ENCODE measurements at places on chromosomes 1 and 21.

GRCh38 chr1:156117414-156118176 lies 3.1 kb downstream of the LMNA start:
- peak; percentile 50 for DNase-seq

- no peak for DNase-seq
These were observed 42.7 kb upstream of the FASLG start for GRCh38 chr1:172616195-172616594.

- DNase-seq = peak; percentile 82
These were observed 75.2 kb downstream of the SH3GLB1 start for GRCh38 chr1:86779308-86780191.

DNA sequence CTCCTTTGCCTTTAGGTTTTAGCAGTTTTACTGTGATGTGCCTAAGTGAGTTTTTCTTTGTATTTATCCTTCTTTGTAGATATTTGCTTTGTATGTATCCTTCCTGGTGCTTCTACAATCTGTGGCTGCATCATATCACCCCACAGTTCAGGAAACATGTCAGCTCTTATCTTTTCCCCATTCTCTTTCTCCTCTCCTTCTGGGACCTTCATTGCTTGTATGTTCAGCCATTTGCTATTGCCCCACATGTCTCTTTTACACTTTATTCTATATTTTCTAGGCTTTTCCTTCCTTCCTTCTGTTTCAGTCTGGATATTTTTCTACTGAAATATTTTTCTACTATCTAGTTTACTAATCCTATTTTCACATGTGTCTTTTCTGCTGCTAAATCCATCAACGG lies 14.9 kb downstream of the KNCN start:
- DNase-seq = no peak

DNA sequence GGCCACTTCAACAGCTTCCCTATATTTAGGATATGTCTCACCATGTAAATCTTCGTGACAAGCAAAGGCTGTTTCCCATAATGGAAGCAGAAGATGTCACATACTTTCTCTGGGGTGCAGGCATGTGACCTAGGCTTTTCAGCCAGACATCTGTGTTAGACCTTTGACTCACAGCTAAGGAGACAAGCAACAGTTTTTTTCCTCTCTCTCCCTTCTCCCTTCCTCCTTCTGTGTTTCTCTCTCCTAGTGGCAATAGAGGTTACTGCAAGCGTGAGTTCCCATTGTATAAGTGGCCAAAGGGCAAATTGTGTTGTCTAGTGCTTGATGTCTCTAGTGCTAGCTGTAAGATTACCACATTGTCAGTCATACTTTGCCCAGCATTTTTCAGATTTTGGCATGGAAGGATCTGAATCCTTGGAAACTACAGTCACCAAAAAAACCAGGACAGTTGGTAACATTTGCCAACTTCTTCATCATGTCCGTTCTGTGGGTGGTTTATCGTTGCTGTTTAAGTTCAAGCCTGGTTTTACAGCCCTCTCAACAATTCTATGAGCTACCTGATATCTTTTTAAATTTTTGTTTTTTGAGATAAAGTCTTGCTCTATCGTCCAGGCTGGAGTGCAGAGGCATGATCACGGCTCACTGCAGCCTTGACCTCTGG lies 44.4 kb upstream of the RABGAP1L start:
- DNase-seq = peak; percentile 76

GRCh38 chr1:74502432-74502831 lies 10.0 kb downstream of the LRRC53 start:
- DNase-seq = peak; percentile 69

DNA sequence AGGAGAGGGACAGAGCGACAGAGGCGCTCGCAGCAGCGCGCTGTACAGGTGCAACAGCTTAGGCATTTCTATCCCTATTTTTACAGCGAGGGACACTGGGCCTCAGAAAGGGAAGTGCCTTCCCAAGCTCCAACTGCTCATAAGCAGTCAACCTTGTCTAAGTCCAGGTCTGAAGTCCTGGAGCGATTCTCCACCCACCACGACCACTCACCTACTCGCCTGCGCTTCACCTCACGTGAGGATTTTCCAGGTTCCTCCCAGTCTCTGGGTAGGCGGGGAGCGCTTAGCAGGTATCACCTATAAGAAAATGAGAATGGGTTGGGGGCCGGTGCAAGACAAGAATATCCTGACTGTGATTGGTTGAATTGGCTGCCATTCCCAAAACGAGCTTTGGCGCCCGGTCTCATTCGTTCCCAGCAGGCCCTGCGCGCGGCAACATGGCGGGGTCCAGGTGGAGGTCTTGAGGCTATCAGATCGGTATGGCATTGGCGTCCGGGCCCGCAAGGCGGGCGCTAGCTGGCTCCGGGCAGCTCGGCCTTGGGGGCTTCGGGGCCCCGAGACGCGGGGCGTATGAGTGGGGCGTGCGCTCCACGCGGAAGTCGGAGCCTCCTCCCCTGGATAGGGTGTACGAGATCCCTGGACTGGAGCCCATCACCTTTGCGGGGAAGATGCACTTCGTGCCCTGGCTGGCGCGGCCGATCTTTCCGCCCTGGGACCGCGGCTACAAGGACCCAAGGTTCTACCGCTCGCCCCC lies at the start of the genes CYB5RL and MRPL37:
Gene CYB5RL, minus strand, starts transcription at position 266 of the 754 bp plus-strand sequence. CDS start 4,414 bp downstream, outside the sequence.
Gene MRPL37, plus strand, starts transcription at position 403 of the 754 bp plus-strand sequence. Its CDS starts 77 bp downstream, at position 480.
- DNase-seq = peak; percentile 99

- DNase-seq = no peak
These were observed 45.7 kb upstream of the ANGPTL1 start for GRCh38 chr1:178916448-178917174.

DNA sequence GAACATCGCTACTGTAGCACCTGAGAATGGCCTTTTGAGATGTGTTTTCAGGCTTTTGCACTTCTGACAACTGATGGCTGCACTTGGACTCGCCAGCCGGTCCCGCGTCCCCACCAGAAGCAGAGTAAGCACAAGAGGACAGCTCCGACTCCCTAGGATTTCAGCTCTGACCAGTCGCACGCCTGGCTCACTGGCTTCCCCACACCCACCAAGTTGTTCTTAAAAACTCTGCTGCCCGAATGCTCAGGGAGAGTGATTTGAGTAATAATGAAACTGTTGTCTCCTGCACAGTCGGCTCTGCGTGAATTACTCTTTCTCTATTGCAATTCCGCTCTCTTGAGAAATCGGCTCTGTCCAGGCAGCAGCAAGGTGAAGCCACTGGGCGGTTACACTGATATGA lies 40.2 kb upstream of the NLRP3 start:
- no peak for DNase-seq

GRCh38 chr1:36083219-36083618 lies 675 bp upstream of the TEKT2 start:
- no peak for DNase-seq

GRCh38 chr1:190478149-190479049 lies 735 bp upstream of the BRINP3 start:
- peak; percentile 65 for DNase-seq

- DNase-seq = no peak
These were observed 16.9 kb downstream of the LRRC40 start for GRCh38 chr1:70188522-70188921.

GRCh38 chr1:90925928-90926869 lies 95.6 kb downstream of the ZNF644 start:
- peak; percentile 27 for DNase-seq

DNA sequence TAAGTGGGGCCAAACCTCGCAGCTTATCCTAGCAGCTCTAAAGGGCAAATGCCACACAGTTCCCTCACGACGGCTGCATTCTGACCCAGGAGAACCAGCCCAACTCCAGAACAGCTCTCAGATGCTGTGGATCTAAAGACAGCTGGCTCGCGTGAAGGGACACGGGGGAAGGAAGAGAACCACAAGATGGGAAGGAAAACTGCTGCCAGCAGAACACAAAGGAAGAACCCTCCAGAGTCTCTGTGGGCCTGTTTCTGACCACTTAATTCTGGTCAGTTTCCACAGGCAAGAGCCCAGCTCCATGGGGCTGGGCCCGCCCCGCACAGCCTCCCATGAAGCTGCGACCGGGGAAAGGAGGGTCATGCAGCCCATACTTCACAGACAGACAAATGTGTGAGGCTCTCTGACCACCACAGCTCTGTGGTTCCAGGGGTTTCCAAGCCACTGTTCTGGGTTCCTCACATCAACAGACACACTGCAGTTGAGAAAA lies 61.1 kb downstream of the SLC45A1 start:
- DNase-seq = no peak

- DNase-seq = no peak
These were observed 60.9 kb downstream of the LMO4 start for GRCh38 chr1:87389546-87389945.

DNA sequence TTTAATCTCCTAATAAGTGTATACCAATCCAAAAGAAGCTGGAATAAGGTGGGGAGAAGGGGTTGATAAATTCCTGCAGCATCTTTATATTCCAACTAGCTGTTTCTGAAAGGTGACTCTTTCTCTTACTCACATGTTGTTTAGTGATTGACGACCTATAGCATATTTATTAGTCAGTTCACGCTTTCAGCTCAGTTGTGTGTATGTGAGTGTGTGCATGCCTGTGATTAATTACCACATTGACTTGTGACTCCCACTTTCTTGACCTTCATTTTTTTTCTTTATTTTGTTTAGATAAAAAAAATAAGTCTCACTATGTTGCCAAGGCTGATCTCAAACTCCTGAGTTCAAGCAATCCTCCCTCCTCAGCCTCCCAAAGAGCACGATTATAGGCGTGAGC lies 44.4 kb downstream of the ATP2B4 start:
- DNase-seq = peak; percentile 24

GRCh38 chr1:3386205-3387002 lies 68.1 kb upstream of the ARHGEF16 start:
- no peak for DNase-seq

GRCh38 chr1:20037877-20038276 lies 32.1 kb upstream of the PLA2G5 start:
- DNase-seq = peak; percentile 42

GRCh38 chr1:218324226-218324580 lies 20.9 kb upstream of the TGFB2 start:
- DNase-seq = no peak

GRCh38 chr1:22339237-22339636 lies 112.4 kb upstream of the ZBTB40 start:
- DNase-seq = no peak

DNA sequence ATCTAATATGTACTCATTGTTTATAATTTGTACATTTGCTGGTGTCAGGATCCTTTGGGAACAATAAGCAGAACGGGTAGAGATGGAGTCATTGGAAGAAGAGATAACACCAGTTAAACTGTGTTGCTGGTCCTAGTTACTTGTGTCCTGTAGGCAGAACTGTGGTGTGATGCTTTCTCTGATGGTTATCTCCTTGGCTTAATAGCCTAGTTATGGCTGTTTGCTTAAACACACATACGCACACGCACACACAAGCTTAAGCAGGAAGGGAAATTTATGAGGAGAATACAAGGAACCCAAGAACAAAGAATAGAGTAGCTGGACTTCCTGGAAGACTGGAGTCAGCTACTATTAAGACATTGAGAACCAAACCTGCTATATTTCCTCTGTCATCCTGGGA lies 5.7 kb upstream of the PKN2 start:
- no peak for DNase-seq

DNA sequence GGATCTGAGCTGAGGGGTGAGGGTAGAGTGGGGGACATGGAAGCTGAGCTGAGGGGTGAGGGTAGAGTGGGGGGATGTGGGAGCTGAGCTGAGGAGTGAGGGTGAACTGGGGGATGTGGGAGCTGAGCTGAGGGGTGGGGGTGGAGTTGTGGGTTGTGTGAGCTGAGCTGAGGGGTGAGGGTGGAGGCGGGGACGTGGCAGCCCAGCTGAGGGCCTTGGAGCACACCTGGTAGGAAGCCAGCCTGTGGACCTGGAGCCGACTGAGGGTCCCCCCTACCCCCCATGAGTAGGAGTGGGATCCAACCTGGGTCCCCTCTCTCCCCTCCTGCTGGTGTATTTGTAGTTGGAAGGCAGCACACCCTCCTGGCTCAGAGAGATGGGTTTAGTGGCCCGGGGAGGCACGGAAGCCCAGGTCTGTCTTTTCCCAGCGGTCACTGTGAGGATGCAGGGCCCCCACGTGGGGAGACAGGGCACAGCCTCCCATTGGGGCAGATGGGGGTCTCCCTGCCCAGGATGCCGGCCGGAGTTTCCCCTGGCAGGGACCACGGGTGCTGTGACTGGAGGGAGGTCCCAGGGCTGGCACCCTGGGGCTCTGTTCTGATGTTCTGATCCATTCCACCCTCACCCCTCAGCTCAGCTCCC lies 13.2 kb upstream of the NPHP4 start:
- DNase-seq = no peak

- peak; percentile 54 for DNase-seq
These were observed 108.7 kb downstream of the USH2A start for GRCh38 chr1:216314379-216315095.

DNA sequence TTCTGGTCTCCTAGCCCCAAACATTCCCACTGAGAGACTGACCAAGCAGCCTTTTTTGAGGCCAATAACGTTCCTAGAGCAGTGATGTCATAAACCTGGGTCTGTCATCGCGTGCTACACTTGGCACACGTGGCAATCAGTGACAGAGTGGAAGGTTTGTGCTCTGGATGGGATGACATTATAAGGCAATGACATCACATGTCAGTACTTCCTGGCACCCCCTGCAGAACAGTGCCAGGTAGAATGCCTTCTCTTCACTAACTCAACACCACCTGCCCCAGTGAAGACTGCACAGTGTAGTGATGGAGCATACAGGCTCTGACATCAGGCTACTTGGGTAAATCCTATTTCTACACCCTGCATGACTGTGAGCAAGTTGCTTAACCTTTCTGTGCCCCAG lies 5.4 kb upstream of the ZNF648 start:
- DNase-seq = no peak

- no peak for DNase-seq
These were observed 19.0 kb downstream of the CLIC6 start for GRCh38 chr21:34687745-34688144.

DNA sequence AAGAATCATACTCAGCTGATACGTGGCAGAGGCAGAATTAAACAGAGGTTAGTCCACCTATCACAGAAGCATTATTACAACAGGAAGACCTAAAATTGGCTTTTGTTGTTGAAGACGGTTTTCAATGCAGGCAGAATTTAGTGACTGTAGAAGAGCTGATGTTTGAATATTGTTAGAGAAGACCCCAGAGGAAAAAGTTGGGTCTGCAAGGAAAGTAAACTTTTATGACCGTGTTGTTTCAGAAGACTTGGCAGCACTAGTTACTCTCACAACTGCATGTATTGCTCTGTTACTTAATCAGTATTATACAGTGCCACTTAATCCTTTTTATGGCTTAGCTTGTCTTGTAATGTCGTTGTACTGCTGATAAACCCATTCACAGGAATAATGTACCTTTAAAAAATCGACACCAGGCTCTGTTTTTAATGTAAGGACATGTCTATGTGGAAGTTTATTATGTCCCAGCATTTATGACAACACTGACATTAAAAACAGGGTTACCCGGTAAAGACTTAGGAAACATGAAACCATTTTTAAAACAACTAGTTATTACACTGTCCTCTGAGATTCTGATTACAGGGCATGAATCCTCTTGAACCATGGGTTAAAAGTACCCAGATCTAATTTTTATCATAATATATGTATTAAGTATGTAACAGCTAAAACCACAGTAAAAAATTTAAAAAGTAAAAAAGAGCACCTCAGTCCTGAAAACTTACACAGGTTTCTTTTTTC lies 235.4 kb downstream of the TTLL7 start:
- no peak for DNase-seq

- DNase-seq = no peak
These were observed 2.0 kb upstream of the PERM1 start for GRCh38 chr1:983798-984475.

GRCh38 chr1:68206848-68207689 lies 25.3 kb downstream of the WLS start:
- DNase-seq = peak; percentile 48

All from epithelial cell of esophagus (primary cell).